ENCODE measurements at places on chromosomes 5 and 9.

- no peak for DNase-seq
Measured at GRCh38 chr5:63233361-63233760, 654.7 kb downstream of the LRRC70 start.

DNA sequence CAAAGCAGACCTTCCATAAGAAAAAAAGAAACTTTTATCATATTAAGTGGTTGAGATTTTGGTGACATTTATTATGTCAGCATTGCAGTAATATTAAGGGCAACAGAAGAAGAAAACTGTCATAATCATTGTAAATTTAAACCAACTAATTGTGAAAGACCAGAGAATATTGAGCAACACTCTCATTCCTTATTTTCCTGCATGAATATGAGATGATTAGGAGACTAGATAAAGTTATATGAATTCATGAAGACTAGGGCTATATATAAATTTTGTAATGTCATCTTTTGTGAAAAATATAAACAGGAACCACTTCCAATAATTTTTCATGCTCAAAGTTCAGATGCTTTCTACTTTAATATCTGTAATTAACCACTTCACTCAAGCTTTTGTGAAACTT is 974.5 kb upstream of the CDH10 start:
- no peak for DNase-seq

- DNase-seq, result no peak
Measured at GRCh38 chr9:38062498-38063362, 6.3 kb downstream of the SHB start.

DNA sequence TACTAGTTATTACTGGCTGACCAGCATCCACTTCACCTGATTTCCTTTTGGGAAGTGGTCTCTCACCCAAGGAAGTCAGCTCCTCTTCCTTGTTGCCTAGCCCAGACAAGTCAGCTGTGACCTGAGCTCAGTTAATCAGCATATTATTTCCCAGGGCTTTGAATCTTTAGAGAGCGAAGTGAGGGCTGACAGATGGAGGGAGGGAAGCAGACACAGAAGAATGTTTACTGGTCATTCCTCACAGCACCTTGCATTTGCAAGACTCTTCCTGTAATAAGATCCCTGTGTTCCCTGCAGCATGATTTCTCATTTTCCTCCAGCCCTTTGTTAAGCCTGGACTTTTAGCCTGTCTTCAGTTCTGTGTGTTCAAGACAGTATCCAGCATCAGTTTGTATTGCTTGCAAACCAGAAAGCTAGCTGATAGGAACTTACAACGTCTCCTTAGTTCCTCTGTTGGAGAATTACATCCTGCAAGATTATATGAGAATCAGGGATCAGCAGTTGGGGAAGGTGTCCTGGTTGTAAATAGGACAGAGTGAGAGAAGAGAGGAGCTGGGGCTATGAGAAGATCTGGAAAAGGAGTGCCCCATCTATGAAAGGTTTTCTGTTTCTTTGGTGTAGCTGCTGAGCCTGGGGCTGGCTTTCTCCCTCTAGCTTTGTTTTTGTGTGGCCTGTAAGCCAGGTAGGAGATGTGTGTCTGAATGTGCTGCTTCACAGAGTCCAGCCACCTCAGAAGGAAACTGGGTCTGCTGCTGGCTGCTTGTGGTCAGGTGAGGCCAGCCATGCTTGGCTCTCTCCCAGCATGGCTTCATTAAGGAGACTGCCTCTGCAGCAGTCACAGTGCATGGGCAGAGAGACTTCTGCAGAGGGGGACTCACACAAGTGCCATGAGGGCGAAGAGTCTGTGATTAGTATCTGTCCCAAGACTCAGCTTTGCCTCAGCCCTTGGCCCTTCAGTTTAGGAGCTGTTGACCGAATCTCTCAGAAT is 50.3 kb downstream of the MAN2A1 start:
- peak; percentile 58 for DNase-seq

DNA sequence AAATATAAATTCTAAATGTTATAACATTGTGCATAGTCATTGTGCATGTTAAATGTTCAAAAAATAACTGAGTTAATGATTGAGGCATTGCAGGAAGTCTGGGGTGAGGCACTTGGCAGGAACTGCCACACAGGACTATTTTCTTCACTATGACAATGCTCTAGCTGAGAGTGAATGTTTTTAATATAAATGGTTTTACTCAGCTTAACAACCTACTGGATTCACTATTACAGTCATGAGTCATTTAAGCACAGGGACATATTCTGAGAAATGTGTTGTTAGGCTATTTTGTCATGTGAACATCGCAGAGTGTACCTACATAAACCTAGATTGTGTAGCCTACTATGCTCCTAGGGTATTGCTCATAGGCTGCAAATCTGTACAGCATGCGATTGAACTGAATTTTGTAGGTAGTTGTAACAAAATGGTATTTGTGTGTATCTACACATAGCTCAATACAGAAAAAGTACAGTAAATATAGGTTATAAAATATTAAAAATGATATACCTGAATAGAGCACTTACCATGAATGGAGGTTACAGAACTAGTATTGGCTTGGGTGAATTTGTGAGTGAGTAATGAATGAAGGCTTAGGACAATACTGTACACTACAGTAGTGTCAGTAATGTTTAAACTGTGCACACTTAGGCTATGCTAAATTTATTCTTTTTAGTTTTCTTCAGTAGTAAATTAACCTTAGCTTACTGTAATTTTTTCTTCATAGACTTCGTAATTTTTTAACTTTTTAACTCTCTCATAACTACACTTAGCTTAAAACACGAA is 346.1 kb upstream of the PTGER4 start:
- no peak for DNase-seq

DNA sequence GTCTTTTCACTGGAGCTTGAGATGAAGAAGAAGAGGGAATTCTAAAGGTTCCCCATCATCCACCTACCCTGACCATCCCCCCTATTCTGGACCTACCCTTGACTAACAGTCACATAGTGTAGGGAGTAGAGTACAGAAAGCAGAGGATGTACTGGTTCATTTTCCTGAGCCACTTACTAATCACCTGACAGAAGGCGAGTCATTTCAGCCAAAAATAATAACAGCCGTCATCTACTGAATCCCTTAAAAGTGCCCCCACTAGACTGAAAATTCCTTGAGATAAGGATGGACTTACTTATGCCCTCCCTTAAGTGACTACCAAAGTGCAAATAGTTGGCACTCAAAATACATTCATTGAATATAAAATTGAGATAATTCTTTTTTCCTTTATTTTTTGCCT is 112.2 kb downstream of the FOXD1 start:
- DNase-seq, result no peak

GRCh38 chr9:95447660-95448420 is 68.9 kb downstream of the PTCH1 start:
- DNase-seq, result no peak

- no peak for DNase-seq
Measured at GRCh38 chr5:111422245-111422644, 90.1 kb downstream of the STARD4 start.

- DNase-seq, result no peak
Measured at GRCh38 chr5:41876678-41877077, 6.5 kb upstream of the OXCT1 start.

GRCh38 chr5:76580981-76581380 is 42.2 kb downstream of the F2RL2 start:
- DNase-seq, result no peak

DNA sequence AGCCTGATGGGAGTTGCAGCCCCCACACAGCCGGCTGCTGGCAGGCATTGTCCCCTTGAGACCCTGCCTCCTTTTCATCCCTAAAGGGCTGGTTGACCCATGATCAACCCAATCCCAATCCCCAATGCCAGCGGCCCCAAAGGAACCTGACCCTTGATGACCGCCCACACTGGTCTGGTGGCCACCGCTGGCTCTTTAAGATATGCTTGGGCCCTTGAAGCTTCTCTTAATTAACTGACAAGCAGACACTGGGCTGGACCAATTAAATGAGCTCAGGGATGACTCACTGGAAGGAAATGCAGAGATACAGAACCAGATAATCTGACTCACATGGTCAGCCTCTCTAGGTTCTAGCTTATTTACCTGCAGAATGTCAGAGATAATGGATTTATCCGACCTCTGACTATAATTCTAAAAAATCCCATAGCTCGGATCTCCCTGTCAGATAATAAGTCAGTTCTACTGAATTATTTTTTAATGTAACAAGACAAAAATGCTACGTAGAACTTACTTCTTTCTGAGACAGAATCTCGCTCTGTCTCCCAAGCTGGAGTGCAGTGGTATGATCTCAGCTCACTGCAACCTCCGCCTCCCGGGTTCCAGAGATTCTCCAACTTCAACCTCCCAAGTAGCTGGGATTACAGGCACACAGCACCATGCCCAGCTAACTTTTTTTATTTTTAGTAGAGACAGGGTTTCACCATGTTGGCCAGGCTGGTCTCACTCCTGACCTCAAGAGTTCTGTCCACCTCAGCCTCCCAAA is 11.1 kb upstream of the MLANA start:
- no peak for DNase-seq

DNA sequence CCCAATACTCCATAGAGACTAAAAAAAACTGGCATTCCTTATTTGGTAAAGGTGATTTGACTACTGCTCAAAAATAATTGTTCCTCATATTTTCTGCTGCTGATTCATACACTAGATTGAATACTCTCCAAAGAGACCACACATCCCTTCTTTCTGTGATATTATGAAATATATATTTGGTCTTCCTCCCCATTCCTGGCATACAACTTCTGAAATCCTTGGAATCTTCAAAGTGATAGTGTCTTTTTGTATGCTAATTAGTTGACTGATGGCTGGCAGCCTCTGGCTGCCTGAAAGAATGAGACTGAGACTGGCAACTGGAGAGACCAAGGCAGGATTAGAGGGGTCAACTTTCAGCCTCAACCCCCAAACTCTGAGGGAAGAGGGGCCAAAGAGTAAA is 348.0 kb upstream of the RFX3 start:
- DNase-seq, result no peak

DNA sequence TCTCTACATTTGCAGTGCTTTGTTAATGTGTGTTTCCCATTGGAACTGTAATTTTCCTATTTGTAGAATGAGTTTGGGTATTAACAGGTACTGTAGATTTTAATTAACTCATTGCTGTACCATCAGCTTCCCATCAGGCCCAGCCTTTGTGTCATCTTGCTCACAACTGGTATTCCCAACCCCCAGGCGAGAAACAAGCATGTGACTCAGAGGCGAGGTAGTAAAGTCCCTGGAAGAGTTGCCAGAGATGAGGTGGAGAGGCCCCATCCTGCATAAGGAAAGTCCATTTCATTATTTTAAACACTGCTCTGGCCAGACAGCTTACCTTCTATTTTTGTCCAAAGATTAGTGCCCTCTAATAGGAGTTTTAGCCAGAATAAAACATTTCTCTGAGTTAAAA is 29.9 kb downstream of the ADCY2 start:
- no peak for DNase-seq

GRCh38 chr9:99876190-99876589 is 30.3 kb upstream of the STX17 start:
- no peak for DNase-seq

DNA sequence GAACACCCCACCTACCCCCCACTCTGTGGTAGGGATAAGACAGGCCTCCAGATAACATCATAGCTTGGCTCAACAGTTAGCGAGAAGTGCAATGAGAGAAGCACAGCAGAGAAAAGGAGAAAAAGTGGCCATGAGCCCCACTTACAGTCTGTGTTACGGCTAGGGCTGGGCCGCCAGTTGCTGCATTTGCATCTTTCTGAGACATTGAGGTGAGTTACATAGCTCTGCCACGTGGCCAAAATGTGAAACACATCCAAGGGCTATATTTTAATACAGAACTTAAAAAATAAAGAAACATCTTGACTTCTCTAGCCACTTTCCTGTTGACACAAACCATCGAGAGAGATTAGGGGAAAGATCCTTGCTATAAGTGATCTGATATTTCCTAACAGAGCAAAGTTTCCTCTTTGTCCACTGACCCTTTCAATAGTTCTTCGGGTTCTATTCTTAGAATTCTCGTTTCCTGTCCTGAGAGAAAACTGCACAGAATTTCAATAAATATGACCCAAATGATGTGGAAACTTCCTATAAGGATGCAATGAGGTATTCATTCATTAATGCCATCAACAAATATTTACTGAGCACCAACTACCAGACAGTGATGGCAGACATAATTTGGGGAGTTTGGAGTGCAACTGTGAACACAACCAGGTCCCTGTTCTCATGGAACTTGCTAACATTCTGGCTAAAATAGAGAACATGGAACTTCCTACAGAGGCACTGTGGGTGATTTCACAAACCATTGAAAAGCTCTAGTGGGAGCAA is 3.2 kb upstream of the TLE4 start:
- DNase-seq, result no peak

- DNase-seq, result no peak
Measured at GRCh38 chr5:123718238-123718637, 206.3 kb downstream of the CSNK1G3 start.

DNA sequence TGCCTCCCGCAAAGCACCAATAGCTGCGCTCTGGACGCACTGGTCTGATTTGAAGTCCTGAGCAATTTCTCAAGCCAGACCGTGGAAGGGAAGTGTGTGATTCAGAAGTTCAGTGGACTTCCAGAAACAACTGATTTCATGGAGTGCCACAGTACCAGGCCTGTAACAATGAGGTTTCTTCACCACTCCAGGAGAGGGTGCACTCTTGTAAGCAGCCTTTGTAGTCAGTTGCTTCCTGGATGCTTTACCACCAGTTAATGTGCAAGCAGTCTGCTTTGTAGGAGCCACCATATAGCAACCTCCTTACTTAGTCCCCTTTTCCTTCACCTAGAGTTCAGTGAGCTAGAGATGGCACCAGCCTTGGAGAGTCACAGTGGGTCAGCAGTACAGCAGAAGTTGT is 12.3 kb downstream of the CAAP1 start:
- DNase-seq, result no peak

DNA sequence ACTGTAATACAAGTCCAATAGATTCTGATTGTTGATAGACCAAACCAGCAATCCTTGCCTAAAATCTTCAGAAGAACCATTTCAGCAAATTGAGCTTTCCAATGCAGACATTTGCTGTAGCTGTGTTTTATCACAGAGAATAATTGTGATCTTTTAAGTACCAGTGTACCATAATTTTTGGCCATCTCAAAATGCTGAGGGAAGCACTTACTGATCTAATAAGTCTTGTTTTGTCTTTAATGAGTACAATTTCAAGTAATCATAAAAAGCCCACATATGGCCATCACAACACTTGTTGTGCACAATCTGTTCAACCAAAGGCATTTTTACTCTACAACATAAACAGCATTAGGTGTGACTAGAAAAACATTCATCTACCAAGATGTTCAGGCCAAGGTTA is 159.9 kb downstream of the FBXL17 start:
- DNase-seq, result no peak

DNA sequence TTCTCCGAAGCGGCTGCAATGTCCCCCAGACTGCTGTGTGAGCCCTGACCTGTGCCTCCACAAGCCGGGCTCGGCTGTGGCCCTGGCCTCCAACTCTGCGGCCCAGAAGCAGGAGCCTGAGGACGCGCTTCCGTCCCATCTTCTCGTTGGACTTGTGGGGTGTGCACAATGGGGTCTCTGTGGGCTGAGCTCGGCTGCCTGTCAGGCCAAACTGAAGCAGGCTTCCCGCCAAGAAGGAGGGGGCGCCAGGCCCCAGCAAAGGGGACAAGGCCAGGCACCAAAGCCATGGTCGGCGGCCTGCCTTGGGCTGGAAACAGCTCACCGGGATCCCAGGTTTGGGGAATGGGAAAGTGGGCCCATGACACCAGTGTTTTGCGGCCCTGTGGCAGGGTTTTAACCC is 4.1 kb downstream of the NOTCH1 start:
- no peak for DNase-seq

GRCh38 chr9:99726758-99727157 is 94.9 kb upstream of the NR4A3 start:
- DNase-seq, result no peak
